ENCODE measurements at places on chromosomes 5 and 9.

DNA sequence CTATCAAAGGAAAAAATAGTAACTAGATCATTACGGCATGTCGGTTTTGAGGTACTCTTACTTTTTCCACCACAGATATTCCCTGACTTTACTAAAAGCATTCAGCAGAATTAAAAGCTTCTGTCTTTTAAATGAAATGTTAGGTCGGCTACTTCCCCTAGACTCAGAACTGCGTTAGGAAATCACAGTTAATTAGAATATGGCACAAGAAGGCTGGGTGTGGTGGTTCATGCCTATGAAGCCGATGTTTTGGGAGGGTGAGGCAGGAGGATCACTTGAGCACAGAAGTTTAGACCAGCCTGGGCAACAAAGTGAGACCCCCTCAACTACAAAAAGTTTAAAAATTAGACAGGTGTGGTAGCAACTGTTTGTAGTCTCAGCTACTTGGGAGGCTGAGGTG, 24.4 kb downstream of the CEMIP2 start:
- no peak for DNase-seq

DNA sequence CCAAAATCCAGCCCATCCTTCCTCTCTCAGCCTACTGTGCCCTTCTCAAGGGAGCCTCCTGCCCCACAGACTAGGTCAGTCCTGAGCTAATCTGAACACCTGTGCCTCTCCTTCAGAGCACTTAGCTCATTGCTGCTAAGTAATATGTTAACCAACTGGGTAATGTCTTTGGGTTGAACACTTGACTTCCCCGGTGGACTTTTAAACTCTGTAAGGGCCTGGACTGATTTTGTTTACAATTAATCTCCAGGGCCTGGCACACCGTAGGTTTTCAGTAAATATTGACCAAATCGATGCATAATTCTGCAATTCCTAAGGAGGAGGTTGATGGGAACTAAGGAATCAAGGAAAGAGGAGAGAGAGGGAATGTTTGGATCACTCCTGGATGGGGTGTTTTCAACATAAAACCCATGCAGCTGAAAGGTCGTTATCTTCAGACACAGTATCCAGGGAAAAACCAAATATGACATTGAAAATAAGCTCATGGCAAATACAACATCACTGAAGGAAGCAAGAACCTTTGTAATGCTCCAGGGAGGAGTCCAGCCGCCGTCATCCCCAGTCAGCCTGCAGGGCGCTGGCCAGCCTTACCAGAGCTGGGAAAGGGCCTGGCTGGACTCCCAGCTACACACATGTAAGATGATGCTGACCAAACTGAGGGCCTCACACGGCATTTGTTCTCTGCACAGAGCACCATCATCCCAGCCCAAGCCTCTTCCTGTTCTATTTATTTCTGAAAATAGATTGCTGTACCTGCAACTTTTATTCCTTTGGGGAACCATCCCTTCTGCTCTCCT, 166.3 kb downstream of the C5orf15 start:
- DNase-seq, result no peak

- DNase-seq, result no peak
Measured at GRCh38 chr5:125411744-125412560, 665.5 kb upstream of the ZNF608 start.

DNA sequence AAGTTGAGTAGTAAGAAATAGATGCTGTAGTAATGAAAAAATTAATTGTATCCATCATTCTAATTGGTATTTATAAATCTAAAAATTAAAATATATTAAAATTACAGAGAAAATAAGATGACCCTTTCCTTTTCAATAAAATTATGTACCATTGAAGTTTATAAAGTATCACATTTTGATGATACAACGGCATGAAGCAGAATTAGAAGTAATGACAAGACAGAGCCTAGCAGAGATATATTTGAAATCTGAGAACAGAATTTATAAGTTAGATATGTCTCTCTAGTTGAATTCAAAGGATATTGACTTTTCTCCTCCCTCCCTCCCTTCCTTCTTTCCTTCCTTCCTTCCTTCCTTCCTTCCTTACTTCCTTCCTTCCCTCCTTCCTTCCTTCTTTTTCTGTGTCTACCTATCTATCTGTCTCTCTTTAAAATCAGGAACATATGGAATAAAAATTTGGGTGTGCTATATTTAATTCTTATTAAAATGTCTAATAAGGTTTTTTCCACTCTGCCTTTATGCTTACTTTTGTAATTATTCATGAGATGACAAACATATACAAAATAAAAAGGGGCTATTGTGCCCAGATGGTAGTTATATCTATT, 258.5 kb upstream of the CD180 start:
- DNase-seq, result no peak

Data from DMS153 (cell line).